ENCODE measurements at places on chromosomes 7 and 10.

- DNase-seq, result no peak
Observed at GRCh38 chr10:44935966-44936295, 23.7 kb upstream of the RASSF4 start.

- no peak for DNase-seq
Observed at GRCh38 chr10:100662067-100662466, 83.3 kb upstream of the PAX2 start.

DNA sequence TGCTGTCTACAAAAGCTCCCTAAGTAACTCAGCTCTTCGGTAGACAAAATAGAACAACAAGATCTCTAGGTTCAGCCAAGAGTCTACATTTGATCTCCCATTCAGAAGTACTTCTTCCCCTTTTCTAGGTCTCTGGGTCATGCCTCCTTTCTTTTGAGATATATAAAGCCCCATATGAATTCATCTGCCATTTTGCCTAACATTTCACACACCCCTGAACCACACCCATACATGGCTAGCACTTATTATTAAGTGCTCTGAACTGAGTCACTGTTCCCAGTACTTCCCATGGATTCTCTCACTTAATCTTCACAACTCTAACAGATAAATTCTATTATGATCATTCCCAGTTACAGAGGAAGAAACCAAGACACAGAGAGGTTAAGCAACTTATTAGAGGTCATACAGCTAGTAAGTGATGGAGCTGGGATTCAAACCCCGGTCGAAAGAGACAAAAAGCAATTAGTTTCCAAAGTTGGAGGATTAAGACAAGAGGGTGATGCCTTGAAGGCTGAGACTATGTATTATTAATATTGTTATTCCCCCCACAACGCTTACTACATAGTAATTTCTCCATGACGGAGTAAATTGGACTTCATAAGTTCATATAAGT is 17.3 kb downstream of the MYOF start:
- no peak for DNase-seq

- no peak for DNase-seq
Observed at GRCh38 chr7:93719546-93719945, 145.0 kb upstream of the CALCR start.

- no peak for DNase-seq
Observed at GRCh38 chr7:55180963-55181542, 162.2 kb downstream of the EGFR start.

GRCh38 chr10:30039567-30039966 is 19.8 kb downstream of the JCAD start:
- DNase-seq, result no peak

Data from naive thymus-derived CD8-positive, alpha-beta T cell (primary cell).